Lung microvascular endothelial cell (primary cell): ENCODE measurements at places on chromosomes 3 and 15. TPM values are rescaled to one million over a fixed set of nuclear protein-coding genes. Genes with fewer than 3 reads are reported as not detected.
A peak's percentile ranks its signal among the peaks of the same experiment; 100 is the strongest.

MEX3B gene
- 7.0 and 10.9 TPM in 2 replicates for total RNA-seq

DNA sequence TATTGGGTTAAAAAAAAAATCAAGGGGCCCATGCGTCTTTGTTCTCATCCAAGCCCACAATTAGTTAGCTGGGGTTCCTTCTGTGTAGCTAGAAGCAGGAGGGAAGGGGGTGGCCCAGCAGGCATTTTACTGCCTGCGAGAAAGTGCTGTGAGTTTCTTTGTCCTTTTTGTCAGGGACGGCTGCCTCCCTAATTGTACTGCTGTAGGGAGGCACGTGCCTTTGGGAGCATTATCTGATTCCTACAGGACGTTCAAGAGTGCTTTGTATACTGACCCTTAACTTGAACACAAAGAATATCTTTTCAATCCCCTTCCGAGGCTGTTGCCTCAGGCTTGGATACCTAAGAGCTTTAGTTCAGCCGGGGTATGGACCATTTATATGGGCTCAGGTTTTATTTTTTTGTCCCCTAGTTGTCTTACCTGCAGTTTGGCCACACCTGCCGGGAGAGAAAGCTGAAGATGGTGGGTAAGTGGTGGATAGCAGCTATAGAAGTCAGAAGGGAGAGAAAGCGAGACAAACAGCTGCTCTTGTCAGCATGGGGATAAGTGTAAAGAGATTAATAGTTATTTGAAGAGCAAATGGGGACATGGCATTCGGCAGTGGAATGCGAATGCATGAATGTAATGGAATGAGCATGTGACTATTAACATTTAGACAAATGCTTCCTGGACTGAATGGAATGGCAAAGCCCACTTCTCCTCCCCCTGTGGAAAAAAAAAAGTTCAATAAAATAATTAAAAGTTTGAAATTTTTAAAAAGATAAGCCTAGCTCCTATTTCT lies 175.2 kb downstream of the TP63 start:
- no peak for DNase-seq

LMCD1 gene
- 10.7 and 19.8 TPM in 2 replicates for total RNA-seq

DNA sequence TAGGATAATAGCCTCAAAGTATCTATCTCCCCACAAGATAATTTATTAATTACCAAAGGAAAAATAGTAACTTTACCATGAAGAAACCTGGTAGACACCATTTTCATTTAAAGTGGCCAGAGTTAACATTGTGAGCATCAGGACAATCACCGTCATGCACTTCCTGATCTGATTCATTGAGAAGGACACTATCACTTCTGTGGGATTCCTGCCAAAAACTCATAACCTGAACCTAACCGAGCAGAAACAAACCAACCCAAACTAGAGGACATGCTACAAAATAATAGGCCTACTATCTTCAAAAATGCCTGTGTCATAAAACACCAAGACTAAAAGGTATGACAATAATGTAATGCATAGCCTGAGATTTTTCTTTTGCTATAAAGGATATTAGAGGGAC lies 39.0 kb downstream of the FSIP1 start:
- DNase-seq = peak; percentile 60

DNA sequence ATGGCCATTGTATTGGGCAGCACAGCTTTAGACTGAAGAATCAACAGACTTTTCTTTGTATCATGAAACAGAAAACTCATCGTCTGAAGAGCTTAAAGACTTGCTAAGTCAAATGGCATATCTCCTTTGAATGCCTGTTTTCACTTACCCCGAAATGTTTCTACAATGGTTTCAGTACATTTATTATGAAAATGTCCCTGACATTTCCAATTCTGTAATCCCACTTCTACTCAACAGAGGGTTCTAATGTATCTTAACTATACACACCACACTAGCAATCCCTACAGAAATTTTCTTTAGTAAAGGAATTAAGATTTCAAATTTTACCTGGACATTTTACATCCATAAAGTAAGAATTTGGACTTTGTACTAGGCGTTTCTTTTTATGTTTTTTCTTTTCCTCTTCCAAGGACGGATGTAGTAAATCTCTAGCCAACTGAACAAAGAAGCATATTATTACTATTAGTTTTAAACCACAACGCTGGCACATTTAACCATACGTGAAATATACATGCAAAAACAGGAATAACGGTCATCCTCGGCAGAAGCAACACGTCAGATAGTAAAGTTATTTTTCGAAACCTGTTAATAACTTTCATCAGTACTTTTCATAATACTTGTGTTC lies 1.1 kb downstream of the RPS27L start:
- peak; percentile 38 for DNase-seq

GRCh38 chr15:75025107-75025506 lies 1.7 kb downstream of the PPCDC start:
- DNase-seq = no peak

GRCh38 chr3:49880581-49881315 lies 11.0 kb upstream of the CAMKV start:
- no peak for DNase-seq

DNA sequence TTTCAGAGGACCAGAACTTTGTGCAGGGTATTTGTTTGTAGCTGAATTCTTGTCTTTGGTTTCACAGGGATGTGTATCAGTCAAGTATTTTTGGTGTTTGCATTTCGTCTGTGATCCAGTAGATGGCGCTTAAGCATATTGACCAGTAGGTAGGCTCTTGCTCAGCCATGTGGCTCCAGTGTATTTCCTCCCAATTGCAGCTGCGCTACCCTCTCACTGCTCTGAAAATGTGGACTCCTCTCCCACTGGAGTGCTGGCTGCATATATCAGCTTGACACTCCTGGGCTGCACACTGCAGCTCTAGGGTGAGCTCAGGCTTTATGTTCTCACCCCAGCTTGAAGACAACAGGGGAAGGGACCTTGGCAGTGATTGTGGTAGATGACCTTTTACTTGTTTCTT lies 1264.3 kb upstream of the ALCAM start:
- DNase-seq = peak; percentile 62

DNA sequence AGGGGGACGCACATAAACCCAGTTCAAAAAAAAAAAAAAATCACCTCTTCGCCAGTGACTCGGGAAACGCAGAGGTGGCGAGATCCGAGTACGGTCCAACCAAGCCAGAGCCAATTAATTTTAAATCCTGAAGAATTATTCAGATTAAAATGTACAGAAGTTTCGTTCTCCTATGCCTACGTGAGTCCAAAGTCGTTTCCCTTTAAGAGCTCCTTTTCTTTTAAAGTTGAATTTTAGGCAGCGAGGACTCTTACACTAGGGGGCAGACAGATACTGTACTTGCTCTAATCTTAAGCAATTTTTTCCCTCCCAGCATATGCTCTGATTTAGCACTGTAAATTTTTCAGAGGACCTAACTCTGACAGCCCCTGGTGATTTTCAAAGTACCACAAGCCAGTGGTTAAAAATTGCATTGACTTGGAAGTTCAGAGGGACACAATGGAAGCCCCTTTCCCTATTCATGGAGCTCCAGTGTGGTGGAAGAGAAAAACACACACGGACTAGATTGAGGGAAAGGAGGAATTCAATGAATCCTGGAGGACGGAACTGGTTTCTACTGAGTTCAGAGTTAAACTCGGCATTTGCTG lies 3.3 kb upstream of the NR2F2 start:
- DNase-seq = peak; percentile 89

DNA sequence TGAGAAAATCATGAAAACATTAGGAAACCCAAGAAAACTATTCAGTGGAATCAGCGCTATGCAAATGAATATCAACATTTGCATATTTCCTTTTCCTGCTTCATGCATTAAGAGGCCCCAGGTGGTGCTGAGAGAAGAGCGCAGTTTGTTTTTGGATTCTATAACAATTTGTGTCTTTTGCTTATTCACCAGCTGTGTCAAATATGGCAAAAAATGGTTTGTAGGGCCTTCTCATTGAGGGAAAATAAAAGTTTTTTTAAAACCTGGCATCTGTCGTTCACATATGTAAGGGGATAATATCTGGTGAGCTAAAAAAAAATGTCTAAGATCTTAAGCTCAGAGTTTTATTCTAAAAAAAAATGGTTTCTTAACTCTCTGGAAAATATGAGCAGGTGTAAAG lies 122.5 kb upstream of the ROBO2 start:
- DNase-seq = no peak

CSTA gene
- not detected in 2 replicates for total RNA-seq

GRCh38 chr3:172869368-172869771 lies 118.8 kb downstream of the ECT2 start:
- DNase-seq = peak; percentile 7

VILL gene
- 2.8 and 3.1 TPM in 2 replicates for total RNA-seq

DNA sequence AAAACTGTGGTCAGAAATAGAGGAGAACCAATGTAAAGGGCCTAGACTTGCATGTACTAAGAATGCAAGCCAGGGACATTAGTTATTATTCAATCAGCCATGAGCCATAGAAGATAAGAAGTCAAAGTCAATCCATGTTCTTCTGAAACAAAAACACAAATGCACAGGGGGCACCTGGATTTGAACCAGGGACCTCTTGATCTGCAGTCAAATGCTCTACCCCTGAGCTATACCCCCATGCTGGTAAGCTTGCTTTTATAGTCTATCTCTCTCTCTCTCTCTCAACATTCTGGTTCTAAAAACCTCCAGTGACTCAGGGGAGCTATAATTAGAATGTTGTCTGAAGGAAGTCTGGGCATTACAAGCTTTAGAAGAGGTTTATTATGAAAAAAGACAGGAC lies 85.6 kb upstream of the ACP3 start:
- DNase-seq = peak; percentile 27

- no peak for DNase-seq
Measured at GRCh38 chr3:48118322-48118721, 69.9 kb downstream of the CDC25A start.

DNA sequence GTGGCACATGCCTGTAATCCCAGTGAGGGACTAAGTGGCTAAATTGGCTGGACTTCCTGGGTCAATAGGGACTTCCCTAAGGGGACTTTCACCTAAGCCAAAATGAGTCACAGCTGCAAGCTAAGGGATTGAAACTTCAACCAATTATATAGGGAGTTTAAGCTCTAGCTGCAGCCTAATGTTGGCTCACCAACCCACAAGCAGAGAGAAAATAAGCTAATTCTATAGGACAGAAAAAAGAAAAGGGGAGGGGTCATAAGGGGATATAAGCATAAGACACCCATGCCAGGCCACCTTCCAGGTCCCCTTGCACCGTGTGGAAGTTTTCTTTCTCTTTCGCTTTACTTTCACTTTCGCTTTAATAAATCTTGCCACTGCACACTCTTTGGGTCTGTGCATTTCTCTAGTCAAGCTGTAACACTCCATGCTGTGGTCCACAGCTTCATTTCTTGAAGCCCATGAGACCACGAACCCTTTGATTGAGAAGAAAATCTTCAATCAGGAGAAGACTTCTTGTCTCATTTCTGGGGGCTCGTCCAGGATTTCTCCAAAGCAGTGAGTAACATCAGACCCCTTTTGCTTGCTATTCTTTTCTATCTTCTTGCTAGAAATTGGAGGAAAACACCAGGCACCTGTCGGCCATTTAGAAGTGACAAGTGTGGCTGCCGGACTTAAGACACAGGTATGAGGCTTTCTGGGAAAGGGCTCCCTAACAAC lies 192.3 kb downstream of the IGSF11 start:
- DNase-seq = peak; percentile 2

ITPKA gene
- total RNA-seq = 0.20 and 0.65 TPM in 2 replicates

- DNase-seq = no peak
Measured at GRCh38 chr15:54011656-54012055, 33.4 kb downstream of the UNC13C start.
